Stimulated activated naive CD4-positive, alpha-beta T cell (primary cell): ENCODE measurements at places on chromosomes 1 and 21.

GRCh38 chr1:27299385-27300271 is 22.3 kb upstream of the TMEM222 start:
- DNase-seq, result no peak

DNA sequence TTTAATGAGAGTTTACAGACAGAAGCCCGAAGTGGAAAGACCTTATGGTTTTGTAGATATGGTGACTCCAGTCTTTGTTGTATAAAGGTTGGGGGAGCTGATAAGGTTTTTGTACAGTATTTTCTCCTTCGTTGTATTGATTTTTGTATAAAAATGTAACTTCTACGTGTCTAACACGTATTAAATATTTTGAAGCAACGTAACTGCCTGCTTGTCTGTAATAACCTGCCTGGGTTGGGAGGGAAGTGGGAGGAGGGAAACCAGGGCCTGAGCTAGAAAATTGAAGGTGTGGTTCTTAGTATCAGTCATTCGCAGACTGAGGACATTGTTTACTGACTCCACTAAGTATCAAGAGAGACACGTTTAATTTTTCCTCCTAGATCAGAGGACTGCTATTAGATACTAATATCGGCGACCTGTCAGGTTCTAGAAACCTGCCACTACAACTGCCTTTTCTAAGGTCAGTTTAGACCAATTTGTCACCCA is 2.2 kb downstream of the IER5 start:
- DNase-seq, result peak; percentile 15

DNA sequence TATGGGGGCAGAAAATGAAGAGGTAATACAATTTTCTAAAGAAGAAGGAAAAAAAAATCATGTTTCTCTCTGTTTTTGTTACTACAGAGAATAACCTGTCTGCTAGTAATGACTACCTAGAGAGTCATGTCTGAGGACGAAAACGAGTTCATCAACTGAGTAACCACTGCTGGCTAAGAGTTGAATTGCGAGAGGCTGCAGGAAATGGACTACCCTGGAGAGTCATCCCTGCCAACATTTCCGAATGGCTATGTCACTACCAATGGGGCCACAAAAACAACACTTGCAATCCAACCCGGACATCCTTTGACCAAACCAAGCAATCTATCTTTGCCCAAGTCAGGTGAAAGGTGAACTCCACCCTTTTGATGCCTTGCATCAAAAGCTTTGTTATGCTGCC is 120.6 kb downstream of the FCRL5 start:
- DNase-seq, result no peak

- DNase-seq, result no peak
These were observed 26.2 kb downstream of the MAGI3 start for GRCh38 chr1:113416496-113416895.

GRCh38 chr1:160748878-160749269 is 9.8 kb downstream of the SLAMF7 start:
- no peak for DNase-seq

DNA sequence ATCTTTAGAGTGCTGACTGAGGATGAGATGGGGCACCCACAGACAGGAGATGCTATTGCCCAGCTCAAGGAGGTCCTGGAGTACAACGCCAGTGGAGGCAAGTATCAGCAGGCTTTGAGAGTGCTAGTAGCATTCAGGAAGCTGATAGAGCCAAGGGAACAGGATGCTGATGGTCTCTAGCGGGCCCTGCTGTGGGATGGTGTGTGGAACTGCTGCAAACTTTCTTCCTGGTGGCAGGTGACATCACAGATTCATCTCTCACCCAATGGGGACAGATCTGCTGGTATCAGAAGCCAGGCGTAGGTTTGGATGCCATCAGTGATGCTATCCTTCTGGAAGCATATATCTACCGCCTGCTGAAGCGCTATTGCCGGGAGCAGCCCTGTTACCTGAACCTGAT is 609.8 kb upstream of the NCAM2 start:
- no peak for DNase-seq

DNA sequence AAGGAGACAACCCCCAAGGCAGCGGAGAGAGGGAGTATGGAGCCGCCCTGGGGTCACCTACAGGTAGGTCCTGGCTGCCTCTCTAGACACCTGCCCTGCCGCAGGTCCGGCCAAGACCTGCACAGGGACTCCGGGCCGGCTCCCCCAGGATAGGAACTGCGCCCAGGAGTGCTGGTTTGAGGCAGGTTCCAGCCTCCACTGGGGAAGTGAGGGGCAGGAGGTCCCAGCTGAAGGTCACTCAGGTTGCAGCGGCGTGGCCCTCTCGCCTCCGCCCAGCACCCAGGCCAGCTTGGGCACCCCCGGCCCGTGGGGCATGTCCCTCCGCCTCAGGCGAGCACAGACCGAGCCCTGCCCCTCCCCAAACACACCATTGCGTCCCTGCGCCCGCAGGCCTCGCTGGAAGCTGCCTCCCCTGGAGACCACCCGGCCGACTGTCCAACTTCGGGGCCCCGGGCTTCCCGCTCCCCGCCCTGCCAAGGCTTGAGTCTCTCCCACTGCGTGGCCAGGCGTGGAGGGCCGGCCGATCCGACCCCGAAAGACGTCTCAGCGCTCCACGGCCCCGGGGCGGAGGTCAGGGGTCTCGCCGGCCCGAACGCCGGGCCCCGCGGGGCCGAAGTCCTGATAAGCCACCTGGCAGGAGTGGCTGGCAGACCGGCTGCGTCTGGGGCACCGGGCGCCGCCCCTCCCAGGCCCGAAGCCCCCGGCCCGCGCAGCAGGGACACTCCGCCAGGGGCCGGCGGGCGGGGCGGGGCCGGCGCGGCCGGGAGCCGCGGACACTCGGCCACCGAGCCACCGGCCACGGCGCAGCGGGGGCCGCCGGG is 1.4 kb upstream of the SKI start:
- DNase-seq, result no peak

DNA sequence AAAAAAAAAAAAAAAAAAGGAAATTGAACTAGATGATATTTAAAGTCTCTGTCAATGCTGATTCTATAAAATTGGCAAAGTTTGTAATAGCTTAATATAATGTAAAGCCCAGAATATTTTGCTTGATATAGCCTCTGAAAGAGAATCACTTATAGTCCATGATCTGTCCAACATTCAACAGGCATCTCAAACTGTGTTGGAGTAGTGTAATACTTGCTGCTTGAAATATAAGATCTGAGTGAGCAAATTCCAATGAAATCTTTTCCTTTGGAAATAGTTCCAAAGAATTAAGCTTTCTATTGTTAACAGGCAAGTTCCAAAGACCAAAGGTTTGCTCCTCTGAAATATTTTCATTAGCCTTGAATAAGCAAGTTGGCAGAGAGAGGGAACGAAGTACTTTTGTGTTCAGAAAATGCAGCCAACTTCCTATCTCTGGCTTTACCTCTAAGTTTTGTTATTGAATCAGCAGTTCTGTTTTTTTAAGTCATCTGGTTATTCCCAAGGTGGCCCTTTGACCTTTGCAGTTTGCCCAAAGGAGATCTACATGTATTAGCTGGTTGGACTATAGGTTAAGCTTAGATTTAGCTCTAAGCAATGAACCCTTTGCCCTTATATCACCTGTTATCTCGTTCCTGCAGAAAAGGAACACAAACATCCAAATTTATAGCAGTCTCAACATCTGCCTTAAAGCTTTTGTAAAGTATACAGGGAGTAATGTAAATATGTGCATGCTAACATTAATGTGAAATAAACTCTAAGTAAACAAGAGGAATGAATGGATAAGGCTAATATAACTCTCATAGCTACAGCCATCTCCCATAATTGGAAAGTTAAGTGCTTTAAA is 24.4 kb upstream of the CEP350 start:
- DNase-seq, result no peak

GRCh38 chr1:38848071-38848470 is 11.5 kb downstream of the RRAGC start:
- DNase-seq, result no peak

GRCh38 chr1:19817160-19817559 is 2.1 kb upstream of the RNF186 start:
- no peak for DNase-seq

DNA sequence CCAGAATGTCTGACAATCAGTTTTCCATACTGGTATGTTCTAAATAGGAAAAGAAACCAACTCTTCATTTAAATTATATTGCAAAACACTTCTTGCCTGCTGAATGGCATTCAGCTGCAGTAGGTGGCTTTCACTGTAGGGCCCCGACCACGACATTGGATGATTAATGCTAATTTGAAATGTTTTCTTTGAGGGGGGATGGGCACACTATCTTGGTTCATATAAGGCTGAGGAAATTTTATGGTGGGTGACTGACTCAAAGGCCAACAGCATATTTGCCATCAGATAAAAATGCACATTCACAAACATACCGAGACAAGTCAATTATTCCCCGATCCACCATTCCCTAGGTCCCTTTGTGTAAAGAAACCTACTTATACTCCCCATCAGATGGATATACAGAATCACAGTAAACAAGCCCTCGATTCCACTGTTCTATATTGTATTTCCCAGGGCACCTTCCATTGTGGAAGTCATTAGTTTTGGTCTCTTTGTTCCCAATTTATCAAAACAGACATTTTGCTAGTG is 464.2 kb upstream of the DAB1 start:
- no peak for DNase-seq

GRCh38 chr1:159992161-159992560 is 38.1 kb upstream of the SLAMF9 start:
- no peak for DNase-seq

- no peak for DNase-seq
These were observed 83.9 kb downstream of the FASLG start for GRCh38 chr1:172742599-172743500.

DNA sequence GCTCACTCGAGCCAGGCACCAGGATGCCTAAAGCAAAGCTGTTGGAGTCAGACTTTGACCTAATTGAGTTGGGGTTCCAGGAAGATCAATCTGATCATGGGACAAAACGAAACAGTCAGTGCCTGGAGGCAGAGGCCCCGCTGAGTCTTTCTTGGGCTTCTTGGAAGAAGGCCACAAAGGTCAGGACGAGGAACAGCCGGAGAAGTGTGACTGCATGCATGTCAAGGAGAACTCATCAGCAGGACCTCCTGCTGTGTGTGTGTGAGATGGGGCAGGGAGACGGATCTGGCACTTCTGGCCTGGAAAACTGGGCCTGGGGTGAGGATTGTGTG is 190.8 kb downstream of the CAMTA1 start:
- no peak for DNase-seq

DNA sequence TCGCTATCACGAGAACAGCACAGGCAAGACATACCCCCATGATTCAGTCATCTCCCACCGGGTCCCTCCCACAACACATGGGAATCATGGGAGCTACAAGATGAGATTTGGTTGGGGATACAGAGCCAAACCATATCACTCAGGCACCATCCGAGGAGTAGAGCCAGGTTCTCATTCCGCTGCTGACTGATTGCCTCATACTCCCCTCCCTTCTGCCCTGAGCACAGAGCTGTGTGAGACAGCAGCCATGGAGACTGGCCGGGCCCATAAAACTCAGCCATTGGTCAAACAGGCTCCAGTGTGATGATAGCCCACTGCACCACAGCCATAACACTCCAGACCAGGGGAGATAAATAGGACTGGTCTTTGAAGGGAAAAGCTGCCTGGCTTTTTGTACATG is 22.6 kb downstream of the TTC4 start:
- DNase-seq, result no peak

- DNase-seq, result no peak
These were observed 27.1 kb downstream of the SHISAL2A start for GRCh38 chr1:52659851-52660596.

DNA sequence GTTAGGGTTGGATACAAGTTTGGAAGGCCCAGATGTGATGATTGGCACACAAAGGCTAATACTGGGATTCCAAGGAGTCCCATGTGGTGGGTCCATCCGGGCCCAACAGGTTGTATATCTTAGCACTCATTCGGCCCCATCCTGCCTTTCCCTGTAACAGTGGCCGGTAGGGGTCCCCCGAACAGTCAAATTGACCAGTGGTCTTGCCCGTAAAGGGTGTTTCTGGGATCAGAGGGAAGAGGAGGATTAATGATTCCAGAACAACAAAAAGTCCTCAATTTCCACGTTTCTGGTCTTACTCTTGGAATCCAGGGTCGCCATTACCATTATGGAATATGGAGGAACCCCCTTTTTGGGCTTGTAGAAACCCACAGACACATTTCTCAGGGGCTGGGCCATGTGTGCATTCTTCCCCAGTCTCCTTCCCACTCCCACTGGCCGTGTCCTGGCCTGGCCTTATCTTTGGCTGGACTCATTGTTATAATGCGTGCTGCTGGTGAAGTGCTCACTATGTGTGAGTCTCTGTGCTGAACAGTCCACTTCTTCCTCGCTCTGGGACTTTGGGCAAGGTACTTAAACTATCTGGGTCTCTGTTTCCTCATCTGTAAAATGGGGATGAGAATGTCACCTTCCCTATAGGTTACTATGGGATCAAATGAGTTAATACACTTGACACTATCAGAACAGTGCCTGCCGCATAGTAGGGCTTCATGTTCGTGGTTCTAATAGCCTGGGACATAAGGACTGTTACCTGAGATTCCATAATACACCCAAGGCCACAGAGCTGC is 161.8 kb downstream of the DYRK1A start:
- DNase-seq, result no peak

GRCh38 chr1:52210044-52210443 is 68.2 kb downstream of the ZFYVE9 start:
- DNase-seq, result no peak

DNA sequence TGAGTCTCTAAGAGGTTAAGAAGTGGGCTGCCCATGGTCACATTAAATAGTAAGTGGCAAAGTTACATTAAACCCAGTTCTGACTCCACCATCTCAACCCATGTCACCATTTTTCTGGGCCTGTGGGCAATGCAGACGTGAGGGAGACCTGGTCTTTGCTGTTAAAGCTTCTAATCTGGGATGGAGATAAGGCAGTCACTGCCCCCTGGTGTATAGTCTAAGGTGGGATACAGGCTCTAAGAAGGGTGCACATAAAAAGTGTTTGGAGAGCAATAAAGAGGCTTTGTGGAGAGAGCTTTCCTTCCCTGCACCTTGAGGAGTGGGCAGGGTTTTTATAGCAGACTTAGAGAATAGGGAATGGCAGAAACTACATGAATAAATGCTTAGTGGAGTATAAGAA is 141.3 kb downstream of the ROR1 start:
- DNase-seq, result no peak

GRCh38 chr1:224380003-224380402 is 23.3 kb downstream of the CNIH4 start:
- DNase-seq, result no peak

DNA sequence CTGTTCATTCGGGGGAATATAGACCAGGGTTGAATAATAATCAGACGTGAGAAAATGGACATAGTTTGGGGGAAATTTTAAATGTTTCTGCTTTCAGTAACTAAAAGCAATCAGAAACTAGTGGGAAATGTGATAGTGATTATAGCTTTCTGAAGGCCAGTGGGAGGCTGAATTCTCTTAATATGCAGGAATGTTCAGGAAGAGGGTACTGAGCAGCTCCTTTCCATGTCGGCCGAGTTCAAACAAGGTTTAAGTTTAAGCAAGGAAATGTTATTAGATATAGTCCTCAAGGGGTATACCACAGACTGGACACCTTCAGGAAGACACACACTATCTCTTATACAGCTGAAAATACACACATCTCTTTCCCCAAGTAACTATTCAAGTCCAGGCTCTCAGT is 105.5 kb downstream of the HHAT start:
- no peak for DNase-seq

- DNase-seq, result no peak
These were observed 5.6 kb upstream of the RGS4 start for GRCh38 chr1:163063610-163064009.
